ENCODE measurements at places on chromosomes 1 and 21. TPM values are rescaled to one million over a fixed set of nuclear protein-coding genes. Genes with fewer than 3 reads are reported as not detected.

DNA sequence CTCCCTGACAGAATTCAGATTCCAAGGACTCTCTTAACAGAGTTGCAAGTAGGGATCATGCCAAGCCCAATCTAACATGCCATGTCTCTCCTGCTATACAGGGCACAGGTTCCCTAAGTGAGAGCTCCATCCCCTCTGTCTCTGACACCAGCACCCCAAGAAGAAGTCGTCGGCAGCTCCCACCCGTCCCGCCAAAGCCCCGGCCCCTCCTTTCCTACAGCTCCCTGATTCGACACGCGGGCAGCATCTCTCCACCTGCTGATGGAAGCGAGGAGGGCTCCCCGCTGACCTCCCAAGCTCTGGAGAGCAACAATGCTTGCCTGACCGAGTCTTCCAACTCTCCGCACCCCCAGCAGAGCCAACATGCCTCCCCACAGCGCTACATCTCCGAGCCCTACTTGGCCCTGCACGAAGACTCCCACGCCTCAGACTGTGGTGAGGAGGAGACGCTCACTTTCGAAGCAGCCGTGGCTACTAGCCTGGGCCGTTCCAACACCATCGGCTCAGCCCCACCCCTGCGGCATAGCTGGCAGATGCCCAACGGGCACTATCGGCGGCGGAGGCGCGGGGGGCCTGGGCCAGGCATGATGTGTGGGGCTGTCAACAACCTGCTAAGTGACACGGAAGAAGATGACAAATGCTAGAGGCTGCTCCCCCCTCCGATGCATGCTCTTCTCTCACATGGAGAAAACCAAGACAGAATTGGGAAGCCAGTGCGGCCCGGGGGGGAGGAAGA lies 263.2 kb downstream of the ZNF648 start:
- no peaks in the 10 kb centered on the region for H3K4me1 ChIP-seq
- H3K27ac ChIP-seq, result no peak overlapping the region
- H3K4me3 ChIP-seq, result no peak overlapping the region

DNA sequence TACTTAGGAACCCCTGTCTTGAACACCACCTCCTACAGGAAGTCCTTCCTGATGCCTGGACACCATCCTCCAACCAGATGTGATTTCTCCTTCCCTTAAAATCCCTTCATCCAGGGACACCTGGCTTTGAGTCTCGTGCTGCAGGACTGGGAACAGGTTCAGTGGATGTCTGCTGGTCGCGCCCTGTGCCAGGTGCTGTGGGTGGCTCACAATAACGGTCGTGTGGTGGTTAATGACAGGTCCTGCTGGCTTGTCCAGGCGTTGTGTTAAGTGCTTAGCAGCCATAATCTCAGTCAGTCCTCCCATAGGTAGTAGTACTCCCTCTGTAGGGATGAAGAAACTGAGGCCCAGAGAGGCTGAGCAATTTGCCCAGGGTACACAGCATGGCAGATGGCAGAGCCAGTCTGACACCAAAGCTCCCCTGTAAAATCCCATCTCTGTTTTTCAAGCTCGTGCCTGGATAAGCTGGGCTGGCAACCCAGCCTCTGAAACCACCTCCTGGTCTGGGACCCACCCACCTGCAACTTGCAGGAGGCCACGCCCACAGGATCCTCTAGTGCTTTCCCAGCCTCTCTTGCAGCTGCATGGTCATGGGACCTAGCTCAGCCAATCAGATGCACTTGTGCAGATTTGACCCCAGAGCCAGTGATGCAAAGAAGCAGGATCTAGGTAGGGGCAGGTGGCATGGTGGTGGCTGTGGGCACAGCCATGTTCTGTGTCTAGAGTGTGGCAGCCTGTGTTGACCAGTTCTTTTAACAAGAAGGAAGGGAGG lies 106.0 kb upstream of the IFFO2 start:
- H3K4me3 ChIP-seq, result no peak overlapping the region
- no peak overlapping the region for H3K27ac ChIP-seq
- no peak for DNase-seq
- no peaks in the 10 kb centered on the region for H3K36me3 ChIP-seq
- H3K4me1 ChIP-seq, result no peaks in the 10 kb centered on the region

DNA sequence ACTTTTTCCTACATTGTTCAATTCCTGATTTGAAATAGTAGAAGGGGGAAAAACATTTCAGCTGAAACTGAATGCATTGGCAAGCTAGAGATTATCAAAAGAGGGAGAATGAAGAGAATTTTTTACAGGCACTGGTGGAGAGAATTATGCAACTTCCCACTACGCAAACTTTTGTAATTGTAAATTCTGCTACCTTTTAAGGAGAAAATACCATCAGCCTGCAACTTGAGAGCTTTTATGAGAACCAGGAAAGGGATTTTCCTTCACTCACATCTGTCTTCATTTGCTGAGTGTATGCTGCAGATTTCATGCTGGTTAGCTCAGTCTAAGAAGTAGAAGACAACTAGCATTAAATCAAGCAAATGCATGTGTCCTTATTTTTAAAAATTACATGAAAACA lies 43.7 kb downstream of the ADAMTS1 start:
- H3K4me3 ChIP-seq, result no peak overlapping the region
- H3K4me1 ChIP-seq, result no peaks in the 10 kb centered on the region
- DNase-seq, result no peak
- no peaks in the 10 kb centered on the region for H3K27me3 ChIP-seq

GRCh38 chr1:210769473-210769872 lies 364.5 kb downstream of the KCNH1 start:
- no peaks in the 10 kb centered on the region for H3K36me3 ChIP-seq
- no peak overlapping the region for H3K27ac ChIP-seq
- H3K27me3 ChIP-seq, result peaks cover 2% of the 10 kb centered on the region
- H3K4me1 ChIP-seq, result no peaks in the 10 kb centered on the region

DNA sequence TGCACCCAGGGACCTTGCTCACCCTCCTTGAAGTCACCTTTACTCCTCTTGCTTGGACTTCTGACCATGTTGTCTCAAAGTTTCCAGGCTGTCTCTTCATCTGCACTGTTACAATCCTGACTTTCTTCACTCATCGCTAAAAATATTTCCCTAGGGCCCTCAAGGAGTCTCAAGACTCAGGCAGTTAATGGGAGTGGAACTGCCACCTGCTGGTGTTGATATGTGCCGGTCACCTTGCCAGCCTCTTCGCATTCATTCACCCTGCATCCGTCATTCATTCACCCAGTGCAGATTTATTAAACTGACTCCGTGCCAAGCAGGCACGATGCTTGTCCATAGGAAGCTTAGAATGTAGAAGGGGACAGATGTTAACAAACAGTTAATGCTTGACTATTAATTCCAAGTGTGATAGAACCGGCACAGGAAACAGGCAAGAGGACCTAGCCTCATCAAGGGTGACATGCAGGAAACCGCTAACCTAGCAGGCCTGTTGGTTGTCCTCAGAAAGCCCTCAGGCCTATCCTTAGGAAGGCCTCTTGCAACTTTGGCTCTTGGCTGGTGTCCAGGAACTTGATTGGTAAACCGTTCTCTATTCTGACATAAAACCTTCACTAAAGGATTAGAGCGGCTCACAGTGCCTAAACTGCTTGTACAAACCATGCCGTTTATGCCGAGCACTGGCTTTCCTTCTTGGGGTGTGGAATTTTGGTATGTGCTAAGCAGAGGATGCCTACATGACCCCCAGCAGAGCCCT lies 342.2 kb downstream of the CAMTA1 start:
- no peak overlapping the region for H3K4me3 ChIP-seq
- no peaks in the 10 kb centered on the region for H3K36me3 ChIP-seq
- DNase-seq, result no peak

The CSF1 gene
- total RNA-seq, result 2.0 TPM

The NR5A2 gene
- 0.07 TPM for total RNA-seq

GRCh38 chr1:61156576-61157467 lies 74.5 kb downstream of the NFIA start:
- H3K4me3 ChIP-seq, result no peak overlapping the region
- DNase-seq, result no peak
- H3K27me3 ChIP-seq, result peaks cover 3% of the 10 kb centered on the region
- H3K4me1 ChIP-seq, result no peaks in the 10 kb centered on the region
- no peaks in the 10 kb centered on the region for H3K36me3 ChIP-seq

- no peaks in the 10 kb centered on the region for H3K36me3 ChIP-seq
- peaks cover 23% of the 10 kb centered on the region for H3K4me1 ChIP-seq
- DNase-seq, result no peak
These were observed 16.3 kb upstream of the SARS1 start for GRCh38 chr1:109197158-109198042.

DNA sequence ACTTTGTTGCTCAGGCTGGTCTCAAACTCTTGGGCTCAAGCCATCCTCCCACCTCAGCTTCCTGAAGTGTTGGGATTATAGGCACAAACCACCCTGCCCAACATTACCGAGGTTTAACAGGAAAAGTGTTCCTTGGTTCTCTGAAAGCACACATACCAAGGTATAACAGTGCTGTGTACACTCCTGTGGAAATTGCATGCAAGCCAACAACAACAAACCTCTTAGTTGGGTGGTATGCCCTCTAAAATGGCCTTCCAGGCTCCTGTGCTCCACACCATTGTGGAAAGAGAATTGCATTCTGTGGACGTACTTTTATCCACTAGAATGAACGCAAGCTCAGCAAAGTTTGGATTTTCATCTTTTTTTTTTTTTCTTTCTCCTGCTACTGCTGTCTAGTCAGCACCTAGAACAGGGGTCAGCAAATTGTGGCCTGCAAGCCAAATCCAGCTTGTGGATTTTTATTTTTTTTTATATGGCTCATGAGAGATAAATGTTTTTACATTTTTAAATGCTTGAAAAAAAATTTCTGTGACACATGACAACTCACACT lies 192.2 kb upstream of the TNR start:
- no peak overlapping the region for H3K27ac ChIP-seq
- no peaks in the 10 kb centered on the region for H3K27me3 ChIP-seq
- H3K4me1 ChIP-seq, result no peaks in the 10 kb centered on the region
- DNase-seq, result no peak
- H3K4me3 ChIP-seq, result no peak overlapping the region
- peaks cover 40% of the 10 kb centered on the region for H3K36me3 ChIP-seq

GRCh38 chr1:53959664-53960250 lies 13.6 kb downstream of the LRRC42 start:
- H3K4me1 ChIP-seq, result peaks cover 2% of the 10 kb centered on the region
- no peak overlapping the region for H3K27ac ChIP-seq
- peaks cover 45% of the 10 kb centered on the region for H3K36me3 ChIP-seq
- DNase-seq, result no peak

DNA sequence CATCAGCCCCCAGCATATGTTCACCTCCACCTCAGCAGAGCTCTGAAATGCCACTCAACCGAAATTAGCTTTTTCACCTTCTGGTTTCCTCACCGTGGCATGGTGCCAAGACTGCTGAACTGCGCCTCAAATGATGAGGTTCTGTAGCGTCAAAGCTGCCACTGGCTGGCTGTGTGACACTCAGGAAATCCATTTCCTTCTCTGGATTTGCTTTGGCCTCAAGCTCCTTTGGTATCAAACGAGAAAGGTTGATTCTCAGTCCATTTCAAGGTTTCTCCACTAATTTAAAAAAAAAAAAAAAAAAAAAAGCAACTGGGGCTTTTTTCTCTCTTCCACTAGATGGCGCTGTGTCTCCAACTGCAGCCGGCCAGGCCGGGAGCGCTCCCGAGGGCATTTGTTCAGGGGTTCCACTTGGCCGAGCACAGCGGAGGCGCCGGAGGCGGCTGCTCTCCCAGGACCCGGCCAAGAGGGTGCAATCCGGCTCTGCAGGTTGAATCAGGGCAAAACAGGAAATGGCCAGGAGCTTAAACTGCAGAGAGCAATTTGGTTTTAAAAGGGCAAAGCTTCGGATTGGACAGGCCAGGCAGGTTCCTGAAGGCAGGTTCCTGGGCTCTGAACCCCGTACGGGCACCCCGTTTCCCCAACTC lies 26.5 kb upstream of the PLA2G2C start:
- H3K4me3 ChIP-seq, result peak overlapping the region; percentile 7
- peaks cover 14% of the 10 kb centered on the region for H3K4me1 ChIP-seq
- peaks cover 23% of the 10 kb centered on the region for H3K27me3 ChIP-seq

The LEFTY2 gene
- not detected for total RNA-seq

DNA sequence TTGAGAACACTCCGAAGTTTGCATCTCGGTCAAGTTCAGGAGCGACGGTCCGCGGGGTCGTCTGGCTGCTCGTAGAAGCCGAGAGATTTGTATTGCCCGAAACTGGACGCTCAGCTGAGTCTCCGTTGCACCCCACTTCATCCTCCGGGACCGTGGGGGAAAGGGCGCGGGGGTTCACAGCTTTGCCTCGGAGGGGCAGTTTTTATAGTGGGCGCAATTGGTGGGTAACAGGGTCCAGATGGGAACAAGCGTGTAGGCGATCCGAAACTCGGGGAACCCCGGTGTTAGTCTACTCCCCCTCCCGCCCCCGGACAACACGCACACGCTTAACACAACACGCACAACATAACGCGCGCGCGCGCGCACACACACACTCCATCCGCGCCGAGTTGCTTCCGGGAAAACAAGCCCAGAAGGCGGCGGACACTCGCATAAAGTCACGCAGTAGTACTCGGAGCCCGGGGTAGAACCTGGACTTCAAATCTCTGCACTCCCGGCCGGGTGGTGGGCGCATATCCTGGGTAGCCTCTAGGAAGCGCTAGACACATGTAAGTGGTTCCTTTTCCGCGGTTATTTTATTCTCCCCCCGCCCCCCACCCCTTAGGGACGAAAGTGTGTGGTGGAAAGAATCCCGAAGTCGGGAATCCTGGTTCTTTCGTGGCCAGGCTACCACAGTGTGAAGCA lies 1.1 kb upstream of the JUN start:
- no peaks in the 10 kb centered on the region for H3K27me3 ChIP-seq

Measured in activated B cell treated with CpG ODN at 0.5 μM for 24 hours (primary cell).